ENCODE measurements at places on chromosomes 6 and 20. TPM values are rescaled to one million over a fixed set of nuclear protein-coding genes. Genes with fewer than 3 reads are reported as not detected.

The BPI gene
- not detected for total RNA-seq

The BMP2 gene
- not detected for total RNA-seq

The MUC21 gene
- total RNA-seq, result not detected

The CDC40 gene
- 27.9 TPM for total RNA-seq

The ECT2L gene
- not detected for total RNA-seq

The SIRPG gene
- 12.0 TPM for total RNA-seq

The NDRG3 gene
- total RNA-seq, result 11.8 TPM

The CD24 gene
- 1.7 TPM for total RNA-seq

The VIP gene
- not detected for total RNA-seq

DNA sequence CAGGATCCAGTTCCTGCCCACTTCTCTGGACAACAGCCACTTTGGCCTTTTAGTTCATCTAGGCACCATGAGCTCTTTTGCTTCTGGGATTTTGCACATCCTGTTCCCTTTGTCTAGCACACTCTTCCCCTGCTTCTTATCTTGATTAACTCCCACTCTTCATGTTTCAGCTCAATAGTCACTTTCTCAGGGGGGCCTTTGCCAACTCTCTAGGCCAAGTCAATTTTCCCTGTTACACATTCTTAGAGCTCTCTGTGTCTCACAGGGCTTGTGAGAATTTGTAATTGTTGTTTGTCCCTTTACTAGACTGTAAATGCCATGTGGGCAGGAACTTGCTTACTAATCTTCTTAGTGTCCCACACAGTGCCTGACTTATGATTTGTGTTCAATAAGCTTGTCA, 58.1 kb upstream of the EPB41L1 start:
- DNase-seq, result no peak

DNA sequence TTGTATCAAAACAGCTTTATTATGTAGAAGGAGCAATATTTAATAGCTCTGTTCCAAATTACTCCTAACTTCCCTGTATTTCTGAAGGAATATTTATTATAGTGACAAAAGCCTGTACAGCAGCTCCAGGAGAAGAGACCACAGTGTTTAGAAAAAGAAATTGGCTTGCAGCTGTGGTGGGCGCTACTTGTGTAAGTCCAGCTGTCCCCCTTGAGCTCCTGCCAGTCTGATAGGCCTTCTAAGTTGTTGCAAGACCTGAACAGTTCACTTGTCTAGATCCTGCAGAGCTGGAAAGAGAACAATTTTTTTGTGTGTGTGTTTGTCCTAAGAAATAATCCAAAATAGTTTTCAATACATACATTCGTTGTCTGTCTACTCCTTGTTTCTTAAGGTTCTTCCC, 86.6 kb downstream of the JARID2 start:
- DNase-seq, result no peak

- DNase-seq, result no peak
Observed at GRCh38 chr6:74075323-74075722, 379.3 kb downstream of the CD109 start.

GRCh38 chr6:35260591-35261570, 1.3 kb downstream of the ZNF76 start:
- no peak for DNase-seq

DNA sequence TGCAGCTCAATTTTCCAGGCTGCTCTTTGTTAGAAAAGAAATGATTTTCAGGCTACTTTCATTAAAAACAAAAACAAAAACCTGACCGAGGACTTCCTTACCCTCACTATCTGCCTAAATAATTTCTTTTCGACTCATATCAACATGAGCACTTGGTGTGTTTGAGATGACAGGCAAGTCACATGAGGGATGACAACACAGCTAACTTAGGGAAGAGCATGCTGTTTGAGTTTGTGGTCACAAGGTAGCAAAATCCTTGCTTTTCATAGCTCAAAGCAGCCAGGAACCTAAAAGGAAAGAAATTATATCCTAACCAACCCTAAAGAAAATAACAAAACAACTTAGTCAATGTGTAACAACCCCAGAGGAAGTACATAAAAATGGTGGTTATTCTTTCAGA, 459.5 kb downstream of the KIF16B start:
- no peak for DNase-seq

GRCh38 chr6:3265671-3266070, 6.9 kb downstream of the PSMG4 start:
- no peak for DNase-seq

DNA sequence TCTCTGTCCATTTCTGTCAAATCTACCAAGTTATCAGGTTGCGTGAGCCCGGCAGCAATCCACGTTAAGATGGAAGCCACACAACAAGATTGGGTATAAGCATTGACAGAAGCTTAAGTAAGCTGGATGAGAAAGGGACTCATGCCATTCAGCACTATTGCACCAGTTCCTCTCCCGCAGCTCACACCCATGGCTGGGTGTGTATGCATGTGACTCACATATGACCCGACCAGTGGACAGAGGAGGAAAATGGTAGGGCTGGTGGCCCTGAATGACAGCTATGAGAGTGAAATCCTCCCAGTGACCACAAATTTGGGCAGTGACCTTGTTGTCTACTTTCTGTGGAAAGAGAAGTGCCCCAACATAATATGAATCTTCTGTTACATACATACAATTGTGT, 113.5 kb downstream of the OTOR start:
- DNase-seq, result no peak

DNA sequence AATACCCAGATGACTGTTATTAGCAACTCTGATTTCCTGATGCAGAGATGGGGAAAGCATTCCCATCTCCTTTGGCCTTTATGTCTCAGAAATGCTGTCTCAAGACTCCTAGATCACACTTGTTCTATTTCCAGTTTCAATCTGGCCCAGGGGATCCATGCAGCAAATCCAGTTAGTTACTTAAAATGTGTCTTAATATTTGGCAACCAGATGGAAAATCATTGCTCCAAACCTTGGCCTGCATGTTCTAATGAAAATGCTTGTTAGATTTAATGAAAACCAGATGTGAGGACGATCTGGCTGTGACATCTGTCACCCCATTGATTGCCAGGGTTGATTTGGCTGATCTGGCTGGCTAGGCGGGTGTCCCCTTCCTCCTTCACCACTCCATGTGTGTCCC, 125.2 kb downstream of the TSHZ2 start:
- DNase-seq, result no peak

DNA sequence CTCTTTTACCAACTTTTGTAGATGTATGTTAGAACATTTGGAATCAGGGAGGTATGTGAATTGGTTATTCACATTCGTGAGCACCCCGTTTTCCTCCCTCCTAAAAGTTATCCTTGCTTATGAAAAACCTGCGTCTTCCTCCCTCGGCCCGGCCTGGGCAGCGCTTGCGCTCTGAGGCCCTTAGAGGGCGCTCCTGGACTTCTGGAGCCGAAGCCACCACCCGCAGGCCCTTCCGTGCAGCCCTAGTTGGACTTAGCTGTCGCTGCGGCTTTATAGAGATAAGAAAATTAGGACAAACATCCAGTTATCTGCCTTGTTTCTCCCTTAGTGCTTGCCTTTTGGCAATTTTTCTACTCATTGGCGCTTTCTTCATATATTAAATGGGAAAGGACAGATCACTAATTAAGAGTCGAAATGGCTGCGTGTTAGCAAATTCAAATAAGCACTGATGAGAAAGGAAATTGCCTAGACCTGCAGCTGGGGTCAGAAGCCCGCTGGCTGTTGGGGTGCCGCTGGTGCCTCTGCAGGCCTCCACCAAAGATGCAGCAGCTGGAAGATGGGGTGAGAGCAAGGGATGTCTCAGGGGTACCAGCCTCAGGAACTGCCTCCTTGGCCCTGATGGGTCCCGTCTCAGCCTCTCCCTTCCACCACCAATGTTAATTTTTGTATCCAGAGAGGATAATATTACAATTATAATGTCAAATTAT, 5.2 kb downstream of the FNDC1 start:
- peak; percentile 50 for DNase-seq

DNA sequence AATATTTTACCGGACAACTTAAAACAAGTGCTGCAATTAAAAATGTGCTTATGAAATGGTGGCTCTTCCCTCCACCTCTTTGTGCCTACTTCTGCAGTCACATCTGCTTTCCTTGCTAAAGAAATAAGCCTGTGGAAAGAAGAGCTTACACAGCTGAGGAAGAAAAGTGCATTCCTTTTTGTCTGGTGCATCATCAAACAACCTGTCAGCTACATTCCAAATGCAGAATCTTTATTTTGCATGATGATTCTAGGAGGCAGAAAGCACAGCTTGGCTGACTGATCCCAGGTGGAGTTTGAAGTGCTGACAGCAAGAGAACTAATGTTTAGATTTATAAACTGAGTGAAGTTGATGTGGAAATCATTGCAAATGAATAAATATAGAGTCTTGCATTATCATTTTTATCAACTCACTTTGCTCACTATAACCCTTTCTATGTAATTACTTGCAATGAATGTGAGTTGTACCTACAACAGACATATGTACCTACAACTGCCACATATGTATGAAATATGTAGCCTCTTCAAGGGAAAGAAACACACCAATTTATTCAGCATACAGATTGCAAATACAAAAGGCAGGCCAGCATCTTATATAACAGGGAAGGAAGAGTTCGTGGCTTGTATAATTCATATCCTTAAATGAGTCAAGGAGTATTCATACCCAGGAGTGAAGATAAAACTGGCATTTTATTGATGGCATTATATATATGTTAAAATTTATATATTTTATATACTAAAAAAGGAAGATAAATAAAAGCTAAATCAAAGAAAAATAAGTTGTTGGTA, 223.4 kb upstream of the MCHR2 start:
- DNase-seq, result no peak

- DNase-seq, result no peak
Observed at GRCh38 chr6:56282391-56282790, 35.0 kb upstream of the COL21A1 start.

GRCh38 chr6:129446272-129447197, 263.4 kb downstream of the ARHGAP18 start:
- no peak for DNase-seq

DNA sequence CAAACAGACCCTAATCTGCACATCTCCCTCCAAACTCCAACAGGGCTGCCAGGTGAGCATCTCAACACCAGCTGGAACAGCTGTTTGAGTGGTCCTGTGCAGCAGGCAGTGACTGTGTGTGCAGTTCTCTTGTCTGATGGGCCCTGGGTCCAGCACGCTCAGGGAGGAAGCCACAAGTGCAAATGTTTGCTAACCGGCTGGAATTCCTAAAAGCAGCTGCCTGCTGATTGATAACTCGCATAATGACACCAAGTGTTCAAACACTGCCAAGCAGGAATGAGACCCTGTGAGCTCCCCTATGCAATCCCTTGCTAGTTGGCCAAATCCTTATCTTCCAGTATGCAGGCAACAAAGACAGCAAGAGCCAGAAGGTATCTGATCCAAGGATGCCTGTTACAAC, 650.6 kb downstream of the CBLN4 start:
- no peak for DNase-seq

- no peak for DNase-seq
Observed at GRCh38 chr6:107304421-107305025, 154.8 kb downstream of the PDSS2 start.

- no peak for DNase-seq
Observed at GRCh38 chr6:92777146-92777740, 642.1 kb downstream of the EPHA7 start.

DNA sequence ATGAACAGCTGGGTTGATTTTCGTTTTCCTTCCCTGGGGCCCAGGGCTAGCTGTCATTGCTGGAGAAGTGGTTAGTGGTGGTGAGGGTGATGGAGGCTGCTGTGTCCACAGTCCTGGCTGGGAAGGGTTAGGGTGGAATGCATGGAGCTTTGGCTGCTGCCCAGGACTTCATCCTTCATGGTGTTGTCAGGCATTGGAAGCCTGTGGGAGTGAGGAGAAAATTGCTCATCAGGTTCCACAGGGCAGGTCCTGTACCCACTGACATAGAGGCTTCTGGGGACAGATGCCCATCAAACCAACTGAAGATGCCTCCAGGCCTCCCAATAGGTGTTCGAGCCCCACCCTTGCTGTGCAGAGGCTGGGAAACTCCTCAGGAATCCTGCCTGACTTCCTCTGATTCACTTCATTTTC, 262.4 kb upstream of the SUPT3H start:
- DNase-seq, result no peak

GRCh38 chr6:13923527-13924145, 1.1 kb upstream of the RNF182 start:
- no peak for DNase-seq

DNA sequence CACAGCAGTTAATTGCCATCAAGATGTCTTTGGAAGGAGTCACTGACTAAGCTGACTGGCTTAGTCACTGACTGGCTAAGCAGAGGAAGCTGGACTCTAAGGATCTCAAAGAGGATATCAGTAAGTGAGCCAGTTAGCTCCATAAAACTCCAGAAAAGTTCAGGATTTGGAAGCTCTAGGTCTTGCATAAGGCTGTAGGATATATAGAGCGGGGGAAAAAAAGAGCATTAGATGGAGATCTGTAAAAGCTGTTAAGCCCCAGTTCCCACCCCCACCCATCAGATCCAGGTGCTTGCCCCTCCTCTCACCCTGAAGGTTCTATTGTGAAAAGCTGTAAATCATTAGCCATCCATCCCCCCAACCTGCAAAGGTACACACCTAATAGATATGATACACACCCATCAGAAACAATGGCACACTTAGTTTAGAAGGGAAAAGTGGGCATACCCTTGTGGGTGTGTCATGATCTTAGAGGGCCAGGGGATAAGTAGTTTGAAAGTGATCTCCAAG, 32.2 kb downstream of the CARMIL1 start:
- DNase-seq, result no peak

DNA sequence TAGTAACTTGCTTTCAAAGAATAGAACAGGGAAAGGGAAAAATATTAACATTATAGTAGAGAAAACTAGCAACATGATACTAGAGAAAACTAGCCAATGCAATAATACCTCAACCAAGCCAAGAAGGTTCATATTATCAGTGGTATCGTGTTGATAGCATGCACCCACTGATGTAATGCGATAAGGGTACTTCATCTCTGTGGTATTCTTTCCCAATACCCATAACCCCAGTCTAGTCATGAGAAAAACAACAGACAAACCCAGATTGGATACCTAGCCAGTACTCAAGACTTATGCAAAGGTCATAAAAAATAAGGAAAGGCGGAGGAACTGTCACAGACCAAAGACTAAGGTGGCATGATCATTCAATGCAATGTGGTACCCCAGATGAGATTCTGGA, 21.0 kb downstream of the BLOC1S5 start:
- DNase-seq, result no peak

DNA sequence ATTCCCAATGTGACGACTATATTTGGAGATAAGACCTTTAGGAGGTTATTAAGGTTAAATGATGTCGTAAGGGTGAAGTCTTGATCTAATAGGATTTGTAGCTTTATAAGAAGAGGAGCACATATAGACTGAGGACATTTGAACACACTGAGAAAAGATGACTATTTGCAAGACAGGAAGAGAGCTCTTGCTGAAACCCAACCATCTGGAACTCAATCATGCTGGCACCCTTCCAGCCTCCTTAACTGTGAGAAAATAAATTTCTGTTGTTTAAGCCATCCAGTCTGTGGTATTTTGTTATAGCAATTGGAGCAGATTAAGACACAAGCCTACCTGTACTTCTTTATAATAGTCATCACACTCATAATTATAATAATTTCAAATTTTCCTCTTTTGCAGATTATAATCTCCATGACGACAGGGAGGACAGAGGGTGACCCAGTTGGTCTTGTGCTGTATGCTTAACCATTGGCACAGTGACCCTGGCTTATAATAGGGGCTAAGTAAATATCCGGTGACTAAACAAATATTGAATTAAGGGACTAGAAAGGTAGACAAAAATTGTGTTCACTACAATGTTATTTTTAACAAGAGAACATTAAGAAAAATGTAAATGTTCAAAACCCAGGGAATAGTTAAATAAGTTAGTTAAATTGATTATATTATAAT, 206.4 kb upstream of the HDDC2 start:
- no peak for DNase-seq

- no peak for DNase-seq
Observed at GRCh38 chr20:22449188-22449973, 135.0 kb downstream of the FOXA2 start.
